ENCODE measurements at places on chromosomes 6 and 20.

- H3K36me3 ChIP-seq = no peaks in the 10 kb centered on the region
- no peak overlapping the region for H3K4me3 ChIP-seq
- DNase-seq = no peak
- H3K27me3 ChIP-seq = no peaks in the 10 kb centered on the region
- peaks cover 18% of the 10 kb centered on the region for H3K4me1 ChIP-seq
Measured at GRCh38 chr6:150601439-150601838, 1.8 kb downstream of the PLEKHG1 start.

- no peaks in the 10 kb centered on the region for H3K4me1 ChIP-seq
- no peak overlapping the region for H3K4me3 ChIP-seq
- no peak for DNase-seq
Measured at GRCh38 chr6:111949546-111949945, 76.3 kb upstream of the FYN start.

DNA sequence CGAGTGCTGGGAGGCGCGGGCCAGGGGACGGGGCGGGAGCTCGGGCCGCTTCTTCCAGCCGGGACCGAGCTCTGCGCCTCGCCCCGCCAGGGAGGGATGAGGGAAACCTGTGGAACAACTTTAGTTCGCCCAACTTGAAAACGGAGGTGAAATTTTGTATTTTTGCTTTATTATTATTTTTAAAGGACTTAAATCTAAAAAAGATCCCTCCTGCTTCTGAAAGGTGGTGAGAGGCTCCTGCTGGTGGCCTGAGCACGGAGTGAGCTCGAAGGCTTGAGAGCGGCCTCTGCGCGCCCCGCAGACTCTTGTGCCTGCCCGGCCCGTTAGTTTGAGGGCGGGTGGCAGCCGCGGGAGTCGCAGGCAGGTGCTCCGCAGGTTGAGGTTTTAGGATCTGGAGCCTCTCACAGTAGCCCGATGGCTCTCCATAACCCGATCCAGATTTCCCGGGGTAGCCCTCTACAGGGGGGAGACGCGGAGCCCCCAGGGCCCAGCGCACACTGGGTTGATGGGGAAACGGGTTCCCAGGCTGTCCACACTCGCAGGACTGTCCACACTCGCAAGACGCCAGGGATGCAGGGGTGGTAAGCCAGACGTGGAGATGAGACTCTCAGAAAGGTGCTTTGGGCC, 46.2 kb upstream of the SUPT3H start:
- H3K4me3 ChIP-seq = peak overlapping the region; percentile 23
- DNase-seq = no peak

GRCh38 chr6:106442395-106442794, 81.9 kb downstream of the CRYBG1 start:
- no peaks in the 10 kb centered on the region for H3K36me3 ChIP-seq
- no peak overlapping the region for H3K4me3 ChIP-seq
- no peak for DNase-seq
- no peaks in the 10 kb centered on the region for H3K4me1 ChIP-seq
- H3K27me3 ChIP-seq = no peaks in the 10 kb centered on the region

DNA sequence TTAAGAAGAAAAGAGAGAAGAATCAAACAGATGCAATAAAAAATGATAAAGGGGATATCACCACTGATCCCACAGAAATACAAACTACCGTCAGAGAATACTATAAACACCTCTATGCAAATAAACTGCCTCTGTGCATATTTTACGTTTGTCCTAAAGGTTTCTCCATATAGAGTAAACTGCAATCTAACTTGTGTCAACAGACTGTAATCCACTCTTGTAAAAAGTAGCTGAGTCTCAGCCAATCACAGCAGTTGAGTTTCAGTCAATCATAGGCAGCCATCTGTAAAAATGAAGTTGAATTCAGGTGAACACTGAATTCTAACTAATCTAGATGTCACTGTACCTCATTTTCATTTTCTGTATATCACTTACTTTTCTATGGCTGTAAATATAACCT, 112.2 kb upstream of the SYNCRIP start:
- no peak overlapping the region for H3K4me3 ChIP-seq
- H3K27ac ChIP-seq = no peak overlapping the region
- no peaks in the 10 kb centered on the region for H3K36me3 ChIP-seq
- H3K27me3 ChIP-seq = no peaks in the 10 kb centered on the region
- DNase-seq = no peak

- H3K27me3 ChIP-seq = no peaks in the 10 kb centered on the region
- H3K4me1 ChIP-seq = no peaks in the 10 kb centered on the region
- DNase-seq = no peak
- H3K36me3 ChIP-seq = peaks cover 6% of the 10 kb centered on the region
- no peak overlapping the region for H3K27ac ChIP-seq
- no peak overlapping the region for H3K4me3 ChIP-seq
Measured at GRCh38 chr6:135449246-135449645, 48.3 kb downstream of the AHI1 start.

DNA sequence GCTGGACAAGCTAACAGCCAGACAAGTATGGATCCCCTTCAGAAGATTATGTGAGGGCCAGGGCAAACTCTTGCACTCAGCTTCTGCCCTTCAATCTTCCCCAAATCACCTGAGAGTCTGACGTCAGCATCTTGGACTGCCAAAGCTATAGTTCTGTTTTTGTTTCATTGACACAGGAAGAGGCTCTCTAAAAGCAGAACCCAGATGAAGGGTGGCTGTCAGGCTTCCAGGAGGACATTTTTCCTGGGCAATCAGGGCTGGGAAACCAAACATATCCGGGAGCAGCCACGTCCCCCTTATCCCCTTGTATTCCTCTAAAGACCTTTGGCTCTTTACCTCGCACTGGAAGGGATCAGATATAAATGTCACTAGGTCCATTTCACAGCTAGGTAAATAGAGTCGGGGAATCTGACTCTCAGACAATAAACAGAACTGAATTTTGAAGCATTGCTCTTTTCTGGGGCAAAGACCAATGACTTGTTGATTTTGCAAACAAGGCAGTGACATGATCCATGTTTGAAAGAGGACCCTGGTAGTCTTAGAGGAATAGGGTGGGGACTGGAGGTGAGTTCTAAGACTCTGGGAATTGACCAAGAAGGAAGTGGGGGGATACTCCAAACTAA, 13.3 kb downstream of the MAFB start:
- no peak overlapping the region for H3K4me3 ChIP-seq
- no peak for DNase-seq
- peaks cover 37% of the 10 kb centered on the region for H3K4me1 ChIP-seq
- H3K27ac ChIP-seq = no peak overlapping the region
- H3K36me3 ChIP-seq = no peaks in the 10 kb centered on the region

DNA sequence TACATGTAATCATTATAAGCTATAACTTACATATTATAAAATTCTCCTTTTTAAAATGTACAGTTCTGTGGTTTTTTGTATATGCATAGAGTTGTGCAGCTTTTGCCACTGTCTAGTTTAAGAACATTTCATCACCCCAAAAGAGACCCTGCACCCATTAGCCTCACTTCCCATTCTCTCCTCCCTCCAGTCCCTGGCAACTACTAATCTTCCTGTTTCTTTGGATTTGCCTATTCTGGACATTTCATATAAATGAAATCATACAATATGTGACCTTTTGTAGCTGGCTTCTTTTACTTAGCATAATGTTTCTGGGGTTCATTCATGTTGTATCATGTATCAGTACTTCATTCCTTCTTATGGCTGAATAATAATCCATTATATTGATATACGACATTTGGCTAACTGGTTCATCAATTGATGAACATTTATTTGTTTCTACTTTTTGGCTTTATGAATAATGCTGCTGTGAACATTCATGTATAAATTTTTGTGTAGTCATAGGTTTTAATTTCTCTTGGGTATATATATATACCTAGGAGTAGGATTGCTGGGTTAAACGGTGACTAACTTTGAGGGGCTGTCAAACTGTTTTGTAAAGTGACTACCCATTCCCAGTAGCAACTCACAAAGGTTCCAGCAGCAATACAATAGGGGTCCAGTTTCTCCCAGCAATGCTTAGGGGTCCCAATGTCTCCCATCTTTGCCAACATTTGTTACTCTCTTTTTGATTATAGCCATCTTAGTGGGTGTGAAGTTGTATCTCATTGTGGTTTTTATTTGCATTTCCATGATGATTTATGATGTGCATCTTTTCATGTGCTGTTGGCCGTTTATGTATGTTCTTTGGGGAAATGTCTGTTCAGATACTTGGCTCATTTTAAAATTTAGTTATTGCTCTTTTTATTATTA, 10.7 kb downstream of the PTPRA start:
- DNase-seq = no peak
- H3K27me3 ChIP-seq = no peaks in the 10 kb centered on the region
- H3K27ac ChIP-seq = no peak overlapping the region
- H3K4me3 ChIP-seq = no peak overlapping the region
- H3K36me3 ChIP-seq = no peaks in the 10 kb centered on the region
- H3K4me1 ChIP-seq = peaks cover 5% of the 10 kb centered on the region

DNA sequence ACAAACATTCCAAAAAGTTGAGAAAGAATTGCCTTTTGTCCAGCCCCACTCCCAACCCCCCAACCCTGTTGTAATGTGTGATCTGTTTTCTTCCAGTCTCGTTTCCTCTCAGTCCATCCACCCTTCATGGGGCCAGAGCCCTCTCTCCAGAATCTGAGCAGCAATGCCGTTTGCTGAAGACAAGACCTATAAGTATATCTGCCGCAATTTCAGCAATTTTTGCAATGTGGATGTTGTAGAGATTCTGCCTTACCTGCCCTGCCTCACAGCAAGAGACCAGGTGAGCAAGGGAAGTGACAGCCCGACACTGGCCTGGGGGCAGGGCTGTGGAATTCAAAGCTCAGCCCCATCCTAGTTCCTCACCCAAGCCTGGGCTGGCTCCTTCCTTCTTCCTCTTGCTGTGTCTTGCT, 7.8 kb downstream of the MAVS start:
- DNase-seq = no peak
- H3K4me3 ChIP-seq = no peak overlapping the region
- no peaks in the 10 kb centered on the region for H3K27me3 ChIP-seq
- no peak overlapping the region for H3K27ac ChIP-seq
- H3K4me1 ChIP-seq = peaks cover 2% of the 10 kb centered on the region
- H3K36me3 ChIP-seq = no peaks in the 10 kb centered on the region

DNA sequence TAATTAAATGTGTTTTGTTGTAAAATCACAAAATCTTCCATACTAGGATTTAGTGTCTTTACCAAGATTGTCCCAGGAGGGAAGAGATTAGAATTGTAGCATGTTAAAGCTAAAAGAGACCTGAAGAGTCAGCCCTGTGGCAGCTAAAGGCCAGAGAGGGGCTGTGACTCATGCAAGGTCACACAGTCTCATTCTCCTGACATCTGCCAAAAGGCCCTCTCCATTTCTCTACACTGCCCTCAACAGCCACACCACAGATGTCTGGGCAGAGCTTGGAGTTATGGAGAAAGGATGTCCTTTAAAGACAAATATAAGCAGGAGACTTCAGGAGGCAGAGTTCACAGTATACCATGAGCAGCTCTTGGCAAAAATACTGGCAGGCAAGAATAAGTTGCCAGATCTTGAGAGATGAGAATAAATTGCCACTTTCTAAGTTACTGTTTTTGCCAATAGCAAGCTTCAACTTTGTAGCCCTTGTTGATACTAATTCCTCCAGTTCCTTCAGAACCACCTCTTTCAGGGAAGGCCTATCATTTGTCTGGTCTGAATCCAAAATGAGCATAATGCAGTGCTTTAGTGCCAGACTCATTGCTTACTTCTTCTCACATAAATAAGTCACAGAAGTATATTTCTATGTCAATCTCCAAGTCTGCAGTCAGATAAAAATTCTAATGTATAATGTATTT, 41.7 kb downstream of the AKIRIN2 start:
- no peak overlapping the region for H3K27ac ChIP-seq
- no peak for DNase-seq
- no peak overlapping the region for H3K4me3 ChIP-seq
- no peaks in the 10 kb centered on the region for H3K4me1 ChIP-seq
- H3K36me3 ChIP-seq = peaks cover 2% of the 10 kb centered on the region

GRCh38 chr6:151290877-151291721, 51.3 kb downstream of the AKAP12 start:
- H3K27ac ChIP-seq = no peak overlapping the region
- peak; percentile 25 for DNase-seq
- no peaks in the 10 kb centered on the region for H3K36me3 ChIP-seq
- no peaks in the 10 kb centered on the region for H3K27me3 ChIP-seq

DNA sequence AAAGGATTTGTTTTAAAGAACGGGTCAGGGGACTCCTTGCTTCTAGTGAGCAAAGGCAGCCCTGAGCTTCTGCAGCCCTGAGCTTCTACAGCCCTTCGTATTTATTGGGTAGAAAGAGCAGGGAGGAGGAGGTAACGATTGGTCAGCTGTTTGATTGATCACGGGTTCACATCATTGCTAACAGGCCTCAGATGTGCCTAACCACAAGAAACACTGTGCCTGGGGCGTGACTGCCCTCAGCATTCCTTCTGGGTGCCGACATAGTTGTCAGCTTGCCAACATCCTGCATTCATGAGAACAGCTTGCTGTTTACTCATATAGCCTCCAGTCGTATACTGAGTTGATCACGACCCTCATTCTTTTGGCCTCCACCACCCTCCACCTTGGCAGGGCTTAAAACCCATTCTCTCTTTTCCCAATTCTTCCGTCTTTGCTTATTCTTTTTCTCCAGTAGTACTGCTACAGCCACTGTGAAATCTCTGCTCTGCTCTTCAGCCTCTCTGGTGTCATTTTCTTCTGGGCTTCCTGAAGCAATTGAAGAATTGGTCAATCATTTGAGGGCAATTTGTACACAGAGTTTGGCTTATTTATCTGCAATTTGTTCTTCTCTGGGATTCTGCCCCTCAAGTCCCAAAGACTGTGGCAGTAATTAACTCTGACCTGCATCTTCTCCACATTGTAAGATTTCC, 25.4 kb upstream of the NOP56 start:
- no peak overlapping the region for H3K4me3 ChIP-seq
- no peak for DNase-seq
- no peaks in the 10 kb centered on the region for H3K36me3 ChIP-seq
- H3K27ac ChIP-seq = no peak overlapping the region
- no peaks in the 10 kb centered on the region for H3K27me3 ChIP-seq
- H3K4me1 ChIP-seq = no peaks in the 10 kb centered on the region

DNA sequence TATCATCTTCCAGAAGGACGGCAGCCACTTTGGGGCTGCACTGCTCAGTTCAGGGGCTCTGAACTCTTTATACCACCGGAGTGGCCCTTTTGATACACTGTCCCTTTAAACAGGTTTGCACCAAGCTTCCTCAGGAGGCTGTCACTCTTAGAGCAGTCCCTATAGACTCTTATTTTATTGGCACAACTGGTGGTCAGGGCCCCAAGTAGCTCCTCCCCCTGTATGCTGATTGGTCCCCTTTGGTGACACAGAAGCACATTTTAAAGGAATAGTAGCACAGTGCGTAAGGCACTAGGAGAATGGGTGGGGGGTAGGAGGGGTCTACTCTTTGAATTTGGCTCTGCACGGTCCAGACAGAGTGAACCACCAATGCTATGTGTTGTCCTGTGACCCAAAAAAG, 122.6 kb upstream of the MLN start:
- peaks cover 8% of the 10 kb centered on the region for H3K4me1 ChIP-seq
- H3K27me3 ChIP-seq = no peaks in the 10 kb centered on the region
- no peak overlapping the region for H3K4me3 ChIP-seq
- DNase-seq = no peak
- H3K27ac ChIP-seq = no peak overlapping the region
- H3K36me3 ChIP-seq = no peaks in the 10 kb centered on the region
